ENCODE measurements at places on chromosomes 3 and 15.

DNA sequence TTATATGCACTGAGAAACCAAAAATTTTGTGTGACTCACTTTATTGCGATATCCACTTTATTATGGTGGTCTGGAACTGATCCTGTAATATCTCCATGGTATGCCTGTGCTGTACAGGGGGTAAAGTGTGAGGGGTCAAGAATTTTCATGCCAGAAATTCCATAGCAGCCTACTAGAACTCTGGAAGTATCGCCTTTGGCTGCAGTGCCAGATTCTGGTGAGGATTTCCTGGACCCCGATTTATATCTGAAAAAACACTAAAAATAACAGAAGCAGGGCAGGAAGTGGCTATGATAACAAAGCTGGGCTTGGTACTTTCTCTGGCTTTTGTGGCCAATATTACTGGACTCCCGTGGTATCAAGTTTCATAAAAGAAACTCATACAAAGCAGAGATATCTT lies 36.4 kb downstream of the CCDC80 start:
- DNase-seq: no peak

GRCh38 chr15:41031232-41032078 lies 78.2 kb downstream of the CHAC1 start:
- no peak for DNase-seq

DNA sequence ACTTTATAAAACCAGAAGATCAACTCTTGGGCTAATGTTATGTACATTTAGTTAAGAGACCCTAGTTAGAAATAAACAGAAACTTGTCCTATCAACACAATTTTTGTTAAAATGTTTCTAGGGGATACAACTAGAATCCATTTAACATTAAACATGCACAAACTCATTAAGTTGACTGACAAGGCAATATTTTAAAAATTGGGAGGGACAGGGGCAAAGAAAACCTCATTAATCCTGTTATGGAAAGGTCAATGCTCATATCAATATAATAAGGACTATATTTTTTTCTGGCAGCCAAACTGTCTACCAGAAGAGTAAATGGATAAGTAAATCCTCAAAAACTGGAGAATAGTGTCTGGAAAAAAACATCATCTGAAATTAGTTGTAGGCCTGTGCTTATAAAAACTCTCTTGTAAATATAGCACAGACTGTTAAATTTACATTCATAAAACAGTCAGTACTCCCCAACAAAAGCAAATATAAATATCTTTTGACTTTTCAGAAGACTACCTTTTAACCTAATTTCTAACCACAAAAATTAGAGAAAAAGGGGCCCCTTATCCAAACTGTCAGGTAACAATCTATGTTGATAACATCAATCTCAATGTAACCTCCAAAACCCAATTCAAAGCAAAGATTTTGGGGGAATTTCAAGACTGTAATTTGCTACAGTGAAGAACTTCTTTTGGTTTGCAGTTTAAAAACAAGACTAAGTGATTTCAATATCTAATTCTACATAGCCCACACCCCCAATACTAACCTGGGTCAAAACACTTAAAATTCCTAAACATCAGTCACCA lies 4.2 kb downstream of the TRA2B start:
- DNase-seq: no peak

DNA sequence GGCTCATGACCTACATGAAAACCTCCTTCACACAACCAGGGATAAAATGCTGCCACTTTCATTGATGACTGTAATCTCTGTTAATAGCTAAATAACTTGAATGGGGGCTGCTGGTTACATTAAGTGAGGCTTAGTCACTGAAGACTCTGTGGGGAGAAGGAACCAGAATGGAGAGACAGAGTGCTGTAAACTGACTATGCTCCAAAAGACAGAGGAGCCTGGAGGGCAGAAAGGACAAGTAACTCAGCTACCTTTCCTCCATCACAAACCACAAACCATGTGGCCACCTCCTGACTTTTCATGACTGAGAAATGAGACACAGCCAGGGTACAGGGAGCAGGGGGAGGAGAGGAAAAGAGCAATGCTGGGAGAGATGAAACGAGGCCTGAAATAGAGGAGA lies 97.1 kb upstream of the TRIM42 start:
- no peak for DNase-seq

- DNase-seq: no peak
Observed at GRCh38 chr3:137259701-137260100, 301.9 kb downstream of the IL20RB start.

GRCh38 chr15:40439461-40439959 lies 1.2 kb upstream of the BAHD1 start:
- DNase-seq: no peak

- no peak for DNase-seq
Observed at GRCh38 chr3:37210230-37210629, 35.8 kb upstream of the LRRFIP2 start.

GRCh38 chr3:57230006-57230405 lies 2.5 kb downstream of the APPL1 start:
- no peak for DNase-seq

DNA sequence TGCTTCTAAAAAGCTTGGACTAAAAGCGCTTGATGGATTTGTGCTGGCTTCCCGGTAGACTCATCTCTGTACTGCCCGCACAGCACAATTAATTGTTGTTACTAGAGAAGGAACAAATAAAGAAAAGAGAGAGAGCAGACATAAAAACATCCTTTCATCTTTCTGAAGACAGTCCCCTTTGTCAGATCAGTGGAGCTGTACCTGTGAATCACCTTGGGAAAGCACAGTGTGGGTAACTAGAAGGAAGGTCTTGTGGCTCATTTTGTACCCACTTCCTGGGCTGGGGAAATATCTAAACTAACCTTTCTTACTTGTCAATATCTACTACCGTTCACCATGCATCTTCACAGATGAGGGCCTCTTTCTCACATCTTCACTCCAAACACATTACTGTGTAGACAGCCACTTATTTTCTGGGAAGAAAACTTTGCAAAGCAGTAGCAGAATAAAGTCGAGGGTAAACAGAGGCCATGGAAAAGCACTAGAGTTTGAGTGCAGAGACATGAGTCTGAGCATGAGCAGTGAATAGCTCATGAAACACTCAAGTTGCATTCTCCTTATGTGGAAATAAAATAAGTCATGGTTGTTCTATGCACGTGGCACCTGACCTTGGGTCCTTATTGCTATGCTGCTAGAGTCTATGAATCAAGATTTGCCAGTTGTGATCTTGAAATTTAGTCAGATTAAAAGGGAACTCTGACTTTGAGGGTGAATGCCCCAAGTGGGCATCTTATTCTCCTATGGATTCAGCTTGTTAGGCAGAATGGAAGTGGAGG lies 169.3 kb downstream of the LPP start:
- DNase-seq: no peak

DNA sequence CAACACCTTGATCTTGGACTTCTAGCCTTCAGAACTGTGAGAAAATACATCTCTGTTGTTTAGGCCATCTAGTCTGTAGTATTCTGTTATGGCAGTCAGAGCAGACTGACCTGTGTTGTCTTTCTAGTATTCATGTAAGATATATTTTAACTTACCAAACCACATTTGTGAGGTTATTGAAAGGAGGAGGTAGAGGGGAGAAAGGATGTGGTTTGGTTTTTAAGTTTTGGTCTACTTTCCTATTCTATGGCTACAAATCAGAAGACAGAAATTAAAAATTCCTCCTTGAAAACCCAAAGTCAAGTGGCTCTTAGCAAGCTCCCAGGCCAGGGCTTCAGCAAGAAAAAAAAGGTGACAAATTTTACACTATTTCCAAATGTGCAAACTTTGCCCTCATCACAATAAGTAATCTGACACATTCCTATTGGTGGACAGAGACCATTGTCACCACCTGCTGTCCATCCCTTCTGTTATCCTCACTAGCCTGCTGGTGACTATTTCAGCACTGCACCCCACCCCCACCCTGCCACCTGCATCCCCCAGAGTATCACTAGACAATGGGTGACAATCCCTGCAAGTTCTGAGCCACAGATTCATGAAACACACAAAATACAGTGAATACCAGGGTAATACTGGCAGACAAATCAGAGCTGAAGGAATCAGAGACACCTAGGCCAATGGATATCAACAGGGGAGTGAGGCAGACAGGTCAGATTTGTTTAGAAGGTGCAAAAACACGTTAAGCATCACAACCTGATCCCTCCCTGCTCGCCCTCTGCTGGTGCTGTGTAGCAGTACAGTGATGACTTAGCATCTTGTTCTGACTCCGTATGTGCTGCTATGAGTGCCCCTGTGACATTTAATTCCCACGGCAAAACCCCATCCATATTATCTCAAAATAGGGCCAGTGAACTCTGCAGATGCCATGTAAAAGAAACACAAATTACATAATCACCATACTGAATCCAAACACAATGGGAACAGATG lies 79.0 kb upstream of the DCLK3 start:
- DNase-seq: peak; percentile 11

DNA sequence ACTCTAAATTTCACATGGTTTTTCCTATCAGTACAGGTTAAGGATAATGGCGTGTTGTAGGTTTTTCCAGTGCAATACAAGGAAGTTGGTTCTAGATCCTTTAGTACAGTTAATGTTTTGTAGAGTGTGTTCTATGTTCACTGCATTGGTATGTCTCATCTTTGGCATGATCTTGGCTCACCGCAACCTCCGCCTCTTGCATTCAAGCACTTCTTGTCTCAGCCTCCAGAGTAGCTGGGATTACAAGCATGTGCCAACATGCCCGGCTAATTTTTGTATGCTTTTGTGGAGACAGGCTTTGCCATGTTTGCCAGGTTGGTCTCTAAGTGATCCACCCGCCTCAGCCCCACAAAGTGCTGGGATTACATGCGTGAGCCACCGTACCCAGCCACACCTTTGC lies 30.4 kb downstream of the SNRPN start:
- no peak for DNase-seq
